Activated T-helper 1 cell treated with anti-CD3 and anti-CD28 coated beads, Interleukin-2, amount 50 U/mL, for 16 hours (primary cell): ENCODE measurements at places on chromosomes 12 and 14.

- DNase-seq, result no peak
These were observed 18.9 kb upstream of the ATP5MC2 start for GRCh38 chr12:53694756-53695151.

DNA sequence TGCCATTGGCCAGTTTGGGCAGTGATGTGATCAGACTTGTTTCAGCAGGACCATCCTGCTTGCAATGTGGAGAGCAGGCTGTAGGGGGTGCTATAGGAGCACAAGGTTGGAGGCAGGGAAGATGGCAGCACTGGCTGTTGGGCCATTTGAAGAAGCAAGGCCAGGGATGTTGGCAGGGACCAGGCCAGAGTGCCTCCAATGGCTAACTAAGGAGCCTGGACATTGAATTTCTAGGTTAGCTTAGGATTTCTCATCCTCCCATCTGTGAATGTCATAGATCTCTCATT lies 23.5 kb downstream of the FGF23 start:
- DNase-seq, result peak; percentile 10

- no peak for DNase-seq
These were observed 192.8 kb downstream of the BCL11B start for GRCh38 chr14:99079061-99079727.

DNA sequence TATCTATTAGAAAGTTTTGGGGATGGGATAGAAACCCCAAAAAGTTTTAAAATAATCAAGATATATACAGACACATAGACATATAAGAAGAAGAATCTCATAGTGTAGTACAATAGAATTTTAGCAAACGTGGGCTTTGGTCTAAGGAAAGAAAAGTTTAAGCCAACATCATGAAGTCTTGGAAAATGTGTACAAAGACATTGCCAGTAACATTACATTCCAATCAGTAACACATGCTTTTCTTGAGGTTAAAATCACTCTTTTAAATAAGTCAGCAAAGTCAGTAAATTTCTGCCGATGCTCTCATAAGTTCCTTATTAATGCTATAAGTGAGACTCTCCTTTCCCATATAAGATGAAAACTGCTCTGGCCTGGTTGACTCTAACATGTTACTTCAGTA lies 201.1 kb upstream of the LRIG3 start:
- DNase-seq, result no peak

GRCh38 chr14:81177225-81177624 lies 43.5 kb downstream of the GTF2A1 start:
- no peak for DNase-seq

DNA sequence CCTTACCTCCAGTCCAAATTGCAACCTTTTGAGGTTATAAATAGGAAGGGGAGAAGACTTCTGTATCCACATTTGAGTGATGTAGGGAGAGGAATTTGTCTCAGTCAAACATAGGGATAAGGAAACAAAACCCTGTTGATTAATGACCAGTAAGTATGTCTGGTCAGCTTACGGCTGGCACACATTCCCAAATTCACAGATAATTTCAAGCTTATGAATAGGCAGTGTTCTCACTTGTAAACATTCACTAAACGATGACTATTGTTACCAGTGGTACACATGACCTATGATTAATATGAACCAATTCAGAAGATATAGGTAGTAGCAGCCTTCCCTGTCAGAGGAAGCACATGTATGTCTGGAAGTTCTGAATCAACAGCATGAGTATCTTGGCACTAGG lies 33.0 kb upstream of the SLC5A8 start:
- no peak for DNase-seq

DNA sequence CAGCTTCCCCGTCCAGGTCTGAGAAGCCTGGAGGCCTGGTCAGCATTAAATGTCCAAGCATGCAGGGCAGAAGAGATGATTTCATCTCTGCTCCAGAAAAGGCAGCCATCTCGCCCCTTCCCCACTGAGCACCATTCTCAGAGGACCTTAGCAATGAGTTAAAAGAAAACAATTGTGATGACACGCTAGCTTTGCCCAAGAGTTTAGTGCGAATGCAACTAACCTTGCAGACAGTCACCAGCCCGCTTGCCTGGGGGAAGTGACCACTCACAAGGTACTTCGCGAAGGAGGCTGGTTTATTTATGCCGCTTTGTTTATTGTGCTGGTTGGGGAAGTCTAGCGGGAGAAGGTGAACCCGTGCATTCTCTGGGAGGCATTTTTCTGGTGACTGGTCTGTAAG lies 170.7 kb downstream of the RBM19 start:
- DNase-seq, result no peak

DNA sequence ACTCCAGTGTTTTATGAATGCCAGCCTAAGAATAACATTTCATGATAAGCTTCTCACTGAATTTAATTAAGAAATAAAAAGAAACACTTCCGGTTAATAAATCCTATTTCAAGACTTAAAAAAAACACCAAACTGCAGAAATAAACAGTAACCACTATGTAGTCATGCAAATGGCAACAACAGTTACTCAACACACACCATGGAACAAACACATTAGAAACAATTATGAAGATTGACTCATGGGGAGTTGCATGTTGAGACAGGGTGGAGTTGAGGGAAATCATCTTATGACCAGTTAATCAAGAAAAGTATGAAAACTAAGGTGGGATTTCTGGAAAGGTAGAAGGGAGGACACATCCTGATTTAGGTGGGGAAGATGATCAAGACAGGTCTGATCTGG lies 52.7 kb downstream of the PLBD1 start:
- no peak for DNase-seq

- DNase-seq, result no peak
These were observed 42.7 kb downstream of the SYNE2 start for GRCh38 chr14:63895510-63895909.

DNA sequence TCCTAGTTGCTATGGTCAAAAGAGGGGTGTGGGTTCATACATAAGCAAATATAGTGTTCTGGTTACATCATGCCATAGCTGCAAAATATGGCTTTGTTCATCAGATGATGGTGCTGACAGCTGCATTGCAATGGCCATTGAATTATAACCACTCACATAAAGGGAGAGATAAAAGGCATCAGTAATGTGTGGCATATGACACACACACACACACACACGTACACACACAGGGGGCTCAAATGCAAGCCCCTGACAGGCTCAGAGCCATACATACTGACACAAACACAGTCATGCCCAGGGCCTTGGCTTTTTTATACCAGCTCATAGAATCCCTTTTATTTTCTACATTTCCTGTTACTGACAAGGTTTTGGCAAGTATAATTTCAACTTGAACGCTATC lies 698.9 kb downstream of the BCL11B start:
- no peak for DNase-seq

GRCh38 chr12:40551466-40551865 lies 140.8 kb upstream of the CNTN1 start:
- DNase-seq, result no peak

DNA sequence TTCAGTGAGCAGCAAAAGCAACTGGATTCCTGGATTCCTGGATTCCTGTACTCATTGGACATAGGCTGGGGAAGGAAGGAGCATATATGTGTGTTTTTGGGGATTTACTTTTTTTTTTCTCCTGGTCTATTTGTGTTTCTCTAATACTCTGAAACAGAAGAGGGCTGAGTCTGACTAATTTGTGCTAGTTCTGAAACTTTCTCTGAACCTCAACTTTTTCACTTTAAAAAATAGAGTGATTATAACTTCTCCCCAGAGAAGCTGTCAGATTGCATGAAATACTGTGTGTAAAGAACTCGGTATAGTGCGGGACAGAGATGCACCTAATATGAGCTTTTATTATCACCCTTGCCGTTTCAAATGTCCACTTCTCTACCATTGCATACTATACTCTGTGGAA lies 529.5 kb downstream of the TMTC2 start:
- DNase-seq, result no peak

DNA sequence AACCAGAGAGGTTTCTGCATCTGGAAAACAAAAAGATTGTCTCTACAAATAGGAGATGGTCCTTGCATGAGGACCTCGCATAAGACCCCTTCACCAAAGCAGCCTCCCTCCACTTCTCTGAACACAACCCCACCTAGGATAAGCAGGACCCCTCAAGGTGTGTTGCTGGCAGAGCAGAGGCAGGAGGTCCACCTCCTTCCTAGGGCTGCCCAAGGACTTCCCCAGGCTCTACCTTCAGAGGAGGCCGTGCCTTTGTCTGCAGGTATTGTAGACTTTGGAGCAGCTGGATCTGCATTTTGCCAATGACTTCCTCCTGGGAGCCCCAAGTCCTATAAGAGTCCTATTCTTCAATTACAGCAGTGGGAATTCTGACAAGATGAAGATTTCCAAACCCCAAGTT lies 67.3 kb upstream of the TSPAN11 start:
- DNase-seq, result no peak

DNA sequence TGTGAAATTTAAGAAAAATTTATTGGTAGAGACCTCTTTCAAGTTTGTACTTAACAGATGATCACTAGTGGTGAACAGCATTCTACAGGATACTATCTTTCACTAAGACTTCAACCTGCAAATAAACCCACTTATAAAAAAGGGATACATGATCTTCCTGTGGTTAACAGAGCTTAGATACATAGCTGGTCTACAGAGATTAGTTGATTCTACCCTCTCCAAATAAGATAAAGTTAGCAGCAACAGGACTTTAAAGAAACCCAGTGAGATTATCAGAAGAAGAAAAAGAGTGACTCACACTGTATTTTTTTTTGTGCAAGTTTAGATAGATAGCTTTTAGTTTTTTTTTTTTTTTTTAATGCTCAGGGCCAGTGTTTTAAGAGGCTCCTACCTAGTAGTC lies 34.5 kb downstream of the USP44 start:
- no peak for DNase-seq

GRCh38 chr12:113043240-113043639 lies 13.3 kb upstream of the DTX1 start:
- no peak for DNase-seq

- no peak for DNase-seq
These were observed 196.2 kb downstream of the SLC38A4 start for GRCh38 chr12:46629331-46630229.

DNA sequence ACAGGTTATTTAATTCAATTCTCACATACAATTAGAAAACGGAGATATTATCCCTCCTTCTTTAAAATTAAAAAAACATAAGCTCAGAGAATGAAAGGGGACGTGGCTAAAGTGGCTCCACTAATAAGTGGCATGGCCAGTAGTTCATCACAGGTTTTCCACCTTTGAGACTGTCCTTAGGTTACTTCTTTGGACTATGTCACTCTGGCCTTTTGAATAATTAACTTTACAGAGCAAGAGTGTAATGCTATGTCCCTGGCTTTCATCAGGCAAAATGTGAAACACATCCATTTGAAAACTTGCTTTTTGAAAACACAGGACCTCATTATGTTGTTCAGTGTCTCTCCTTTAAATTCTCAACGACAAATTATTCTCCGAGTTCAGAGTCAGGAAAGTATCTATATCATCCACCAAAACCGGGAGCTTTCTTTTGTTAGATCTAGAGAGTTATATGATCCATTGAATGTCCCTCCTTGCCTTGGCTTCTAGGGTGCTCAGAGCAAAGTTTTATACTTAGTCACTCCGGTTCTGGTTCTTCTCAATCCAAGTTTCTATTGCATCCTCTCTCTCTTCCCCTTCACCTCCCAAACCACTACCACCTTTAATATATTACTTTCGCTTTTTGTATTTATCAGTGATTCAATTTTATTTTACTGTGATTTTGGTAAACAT lies 43.0 kb upstream of the BTG1 start:
- no peak for DNase-seq

- no peak for DNase-seq
These were observed 1151.4 kb upstream of the TMEM132C start for GRCh38 chr12:127115468-127116035.

GRCh38 chr14:102849526-102850379 lies 72.5 kb downstream of the TRAF3 start:
- no peak for DNase-seq

DNA sequence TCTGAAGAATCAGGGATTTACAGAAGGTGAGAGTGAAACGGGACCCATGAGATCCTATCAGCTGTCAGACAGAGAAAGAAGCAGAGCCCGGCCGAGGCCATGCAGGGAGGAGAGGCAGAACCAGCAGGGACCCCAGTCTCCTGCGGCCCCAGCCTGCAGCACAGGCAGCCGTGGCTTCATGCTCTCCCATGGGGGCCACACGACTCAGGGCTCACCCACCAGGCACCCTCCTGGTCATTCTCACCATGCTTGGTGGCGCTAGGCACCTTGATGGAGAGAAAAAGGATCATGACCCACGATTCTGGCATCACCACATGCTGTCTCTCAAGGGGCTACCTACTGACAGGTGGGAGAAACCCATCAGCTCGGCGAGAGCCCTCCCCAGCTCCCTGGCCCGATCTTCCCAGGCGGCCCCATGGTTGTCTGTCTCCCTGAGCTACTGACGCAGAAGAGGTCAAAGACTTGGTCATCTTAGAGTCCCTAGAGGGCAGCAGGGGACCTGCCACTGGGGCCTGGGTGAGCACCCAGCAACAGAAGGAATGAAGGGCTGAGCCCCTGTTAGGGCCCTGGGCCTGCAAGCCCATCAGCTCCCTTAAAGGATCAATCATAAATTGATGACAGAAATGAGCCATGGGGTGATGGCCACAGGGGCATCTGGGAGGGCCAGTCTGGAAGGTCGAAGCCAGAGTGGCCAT lies 58.0 kb downstream of the ITPK1 start:
- no peak for DNase-seq

- no peak for DNase-seq
These were observed 236.2 kb upstream of the FLRT2 start for GRCh38 chr14:85293612-85294234.

GRCh38 chr14:30500222-30500621 lies 58.7 kb upstream of the G2E3 start:
- no peak for DNase-seq

DNA sequence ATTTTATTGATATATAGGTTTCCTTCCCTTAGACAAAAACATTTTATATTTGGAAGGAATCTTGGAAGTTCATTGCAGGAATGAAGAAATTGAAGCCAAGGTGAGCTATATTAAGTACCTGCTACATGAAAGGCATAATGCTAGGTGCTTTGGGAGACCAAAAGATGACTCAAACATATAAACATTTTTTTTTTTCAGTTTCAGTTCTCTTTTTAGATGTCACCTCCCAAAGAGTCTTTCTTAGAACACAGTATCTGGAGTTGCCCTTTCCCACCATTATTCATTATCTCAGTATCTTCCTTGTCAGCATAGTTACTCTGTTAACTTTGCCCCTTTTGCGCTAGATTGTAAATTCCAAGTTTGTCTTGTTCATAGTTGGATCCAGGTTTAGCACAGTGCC lies 1.1 kb downstream of the LIN52 start:
- no peak for DNase-seq

DNA sequence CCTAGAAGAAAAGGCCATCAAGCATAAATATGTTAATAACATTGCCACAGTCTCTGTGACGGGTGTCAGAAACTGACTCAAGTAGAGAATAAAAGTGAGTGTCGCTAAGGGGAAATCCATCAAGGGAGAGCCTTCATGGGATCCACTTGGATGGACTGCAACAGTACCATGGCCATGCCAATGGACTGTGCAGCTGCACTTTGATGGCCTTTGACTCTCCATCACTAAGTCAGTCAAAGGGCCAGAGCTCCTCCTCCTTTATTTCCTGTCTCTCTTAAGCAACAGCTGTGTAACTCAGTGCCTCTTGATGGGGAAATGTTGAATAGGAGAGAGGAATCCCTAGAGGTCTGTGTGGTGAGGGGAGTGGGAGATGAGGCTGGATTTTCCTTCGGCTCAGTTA lies 335.2 kb downstream of the BMP4 start:
- no peak for DNase-seq
